ENCODE measurements at places on chromosomes 12 and 14.

GRCh38 chr14:100303925-100304324 is 2.3 kb downstream of the SLC25A29 start:
- DNase-seq = peak; percentile 72

- DNase-seq = peak; percentile 21
Measured at GRCh38 chr14:22456998-22457594, 131.9 kb downstream of the DAD1 start.

GRCh38 chr12:32139064-32139421 is 32.4 kb downstream of the BICD1 start:
- peak; percentile 51 for DNase-seq

DNA sequence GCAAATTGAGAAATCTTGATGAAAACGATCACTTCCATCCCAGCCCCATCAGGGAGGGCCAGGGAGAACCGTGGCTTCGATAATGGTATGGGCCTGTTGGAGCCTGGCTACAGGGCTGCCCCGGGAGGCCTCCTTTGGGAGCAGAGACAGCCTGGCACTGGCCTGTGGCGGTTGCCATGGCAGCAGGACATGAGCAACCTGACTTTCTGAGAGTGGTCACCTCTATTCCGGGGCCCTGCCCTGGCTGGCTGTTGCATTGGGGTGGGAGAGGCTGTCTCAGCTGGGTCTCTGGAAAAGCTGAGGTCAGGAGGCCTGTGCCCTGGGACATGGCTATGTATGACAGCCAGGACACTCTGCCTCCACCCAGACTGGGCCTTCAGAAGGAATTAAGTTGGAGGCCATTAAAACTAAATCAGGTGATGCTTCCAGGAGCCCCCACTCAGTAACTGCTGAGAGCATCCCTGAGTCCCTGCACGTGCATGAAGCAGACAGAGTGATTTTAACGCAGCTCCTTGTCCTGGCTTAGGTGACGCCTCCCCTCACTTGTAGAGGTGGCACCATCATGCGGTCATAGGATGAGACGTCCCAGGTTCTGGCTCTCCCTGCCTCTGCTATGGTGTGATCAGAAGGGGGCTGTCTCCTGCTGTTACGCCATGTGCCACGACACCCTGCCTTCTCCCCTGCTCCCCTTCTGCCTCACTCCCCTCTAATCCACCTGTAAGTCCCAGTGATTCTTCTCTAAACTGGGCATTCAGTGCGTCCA is 126.3 kb downstream of the SLC25A47 start:
- peak; percentile 45 for DNase-seq

DNA sequence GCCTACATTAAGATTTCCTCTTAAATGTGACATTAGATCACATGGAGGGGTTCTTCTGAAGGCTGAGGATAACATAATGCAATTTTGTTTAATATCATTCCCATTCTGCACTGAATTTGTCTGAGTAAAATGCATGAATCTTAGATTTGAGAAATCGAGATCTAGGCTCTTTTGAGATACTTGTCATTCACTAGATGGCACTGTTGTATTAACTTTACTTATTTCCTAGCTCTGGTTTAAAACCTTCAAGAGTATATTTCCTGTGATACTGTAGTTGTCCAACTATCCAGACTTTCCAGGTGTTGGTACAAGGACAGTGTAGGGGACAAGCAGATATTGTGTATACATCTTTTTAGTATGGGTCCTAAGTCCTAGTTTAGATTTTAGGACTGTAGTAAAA is 91.7 kb upstream of the SEL1L start:
- no peak for DNase-seq

Measured in endodermal cell (in vitro differentiated cells).